ENCODE measurements at places on chromosomes 4 and X.

GRCh38 chrX:111355523-111356115 is 56.4 kb downstream of the DCX start:
- no peak for DNase-seq

DNA sequence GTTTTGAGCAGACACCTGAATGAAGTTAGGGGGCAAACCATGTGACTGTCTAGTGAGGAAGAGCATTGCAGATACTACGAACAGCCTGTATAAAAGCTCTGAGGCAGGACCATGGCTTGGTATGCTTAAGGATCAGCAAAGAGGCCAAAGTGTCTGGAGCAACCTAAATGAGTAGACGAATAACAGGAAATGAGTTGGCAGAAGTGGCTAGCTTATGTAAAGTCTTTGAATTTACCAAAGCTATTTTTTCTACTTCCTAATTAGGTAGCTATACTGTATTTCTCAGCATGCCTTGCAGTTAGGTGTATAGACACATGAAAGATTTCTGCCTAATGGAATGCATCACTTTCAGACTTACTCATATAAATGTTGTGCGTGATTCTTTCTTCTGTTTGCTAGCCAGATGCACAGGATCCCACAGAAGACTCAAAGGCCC is 9.3 kb upstream of the GPRIN3 start:
- DNase-seq: no peak

DNA sequence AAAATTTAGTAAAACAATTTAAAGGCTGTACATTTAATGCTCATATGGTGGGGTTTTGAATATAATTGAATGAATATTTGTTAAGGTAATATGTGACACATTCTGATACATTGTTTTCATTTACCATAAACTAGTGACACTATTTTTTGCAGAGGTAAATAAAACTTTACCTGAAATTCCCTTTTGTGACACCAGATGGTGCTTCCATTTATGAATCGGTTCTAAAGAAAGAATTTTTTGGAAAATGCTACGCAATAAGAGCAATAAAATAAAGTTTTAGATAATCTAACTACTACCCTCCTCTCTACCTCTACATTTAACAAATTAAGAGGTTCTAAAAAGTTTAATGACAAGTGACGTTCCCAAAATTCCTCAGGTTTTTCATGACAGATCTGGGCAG is 448.9 kb downstream of the MAGEB5 start:
- no peak for DNase-seq

- DNase-seq: peak; percentile 37
These were observed 4.8 kb downstream of the FLNA start for GRCh38 chrX:154369449-154370299.

DNA sequence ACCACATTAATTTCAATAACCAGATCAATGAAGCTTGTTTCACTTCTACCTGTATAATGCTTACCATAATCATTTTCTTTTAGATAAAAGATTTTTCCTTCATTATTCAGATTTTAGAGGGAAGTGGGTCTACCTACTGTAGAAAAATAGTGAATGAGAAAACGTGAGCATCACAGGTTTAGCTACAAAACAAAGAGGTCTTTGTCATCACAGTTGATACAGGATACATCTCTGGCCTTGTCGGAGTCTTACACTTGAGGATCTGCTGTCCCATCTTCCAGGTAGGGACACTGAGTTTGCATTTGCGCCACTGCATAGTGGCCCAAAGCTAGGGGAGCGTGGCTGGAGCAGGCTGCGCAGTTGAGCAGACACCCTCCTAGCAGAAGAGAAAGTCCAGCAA is 710 bp downstream of the CLDN24 start:
- no peak for DNase-seq
